ENCODE measurements at places on chromosomes 6 and 20.

DNA sequence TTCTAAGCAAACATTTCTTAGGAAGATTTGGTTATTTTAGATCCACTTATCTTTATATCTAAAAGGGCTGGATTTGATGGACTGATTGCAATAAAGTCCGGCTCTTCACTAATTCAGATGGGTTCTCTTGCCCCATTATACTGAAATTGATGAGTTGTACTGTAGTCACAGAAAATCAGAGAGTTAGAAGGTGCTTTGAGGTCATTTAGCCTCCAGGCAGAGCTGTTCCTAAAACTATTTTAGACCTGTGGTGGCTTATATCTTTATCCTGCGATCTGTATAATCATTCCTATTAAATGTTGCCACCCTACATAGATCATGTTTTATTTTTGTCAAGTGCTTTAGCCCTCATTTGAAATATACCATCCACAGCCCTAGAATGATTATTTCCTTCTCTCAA is 61.3 kb upstream of the ATXN1 start:
- no peak for DNase-seq

GRCh38 chr20:14178952-14179351 is 158.5 kb downstream of the FLRT3 start:
- DNase-seq: no peak

DNA sequence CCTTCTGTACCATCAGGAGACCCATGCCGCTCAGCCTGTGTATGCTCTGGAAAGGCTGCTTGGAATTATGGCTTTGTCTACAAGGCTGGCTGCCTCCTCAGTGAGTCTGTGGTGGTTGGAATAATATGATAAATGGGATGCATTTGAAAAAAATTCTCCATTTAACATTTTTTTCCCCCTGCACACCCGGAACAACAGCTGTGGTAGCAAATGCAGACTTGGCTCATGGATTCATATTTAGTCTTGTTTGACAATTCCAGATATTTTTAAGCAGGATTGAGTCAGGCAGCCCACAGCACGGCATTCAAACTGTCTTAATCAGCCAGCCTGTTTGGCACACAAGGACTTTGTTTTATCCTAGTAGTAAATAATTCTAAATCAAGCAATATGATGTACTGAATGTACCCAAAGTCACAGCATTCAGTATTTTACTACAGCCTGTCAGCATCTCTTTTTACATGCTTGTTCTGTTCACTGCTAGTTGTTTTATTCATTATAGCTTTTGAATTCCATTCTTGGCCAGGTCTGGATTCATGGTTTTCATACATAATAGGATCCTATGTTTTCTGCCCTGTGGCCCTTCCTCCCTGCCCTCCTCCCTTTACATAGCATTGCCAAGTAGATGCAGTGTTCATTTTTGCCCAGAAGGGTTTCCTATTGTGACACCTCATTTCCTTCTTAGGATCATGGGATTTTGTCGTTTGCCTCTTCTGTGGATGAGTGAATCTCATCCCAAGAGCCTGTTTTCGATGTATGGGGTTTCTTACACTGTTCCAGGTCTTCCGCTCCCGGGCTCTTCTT is 68.1 kb downstream of the LRRC1 start:
- no peak for DNase-seq

DNA sequence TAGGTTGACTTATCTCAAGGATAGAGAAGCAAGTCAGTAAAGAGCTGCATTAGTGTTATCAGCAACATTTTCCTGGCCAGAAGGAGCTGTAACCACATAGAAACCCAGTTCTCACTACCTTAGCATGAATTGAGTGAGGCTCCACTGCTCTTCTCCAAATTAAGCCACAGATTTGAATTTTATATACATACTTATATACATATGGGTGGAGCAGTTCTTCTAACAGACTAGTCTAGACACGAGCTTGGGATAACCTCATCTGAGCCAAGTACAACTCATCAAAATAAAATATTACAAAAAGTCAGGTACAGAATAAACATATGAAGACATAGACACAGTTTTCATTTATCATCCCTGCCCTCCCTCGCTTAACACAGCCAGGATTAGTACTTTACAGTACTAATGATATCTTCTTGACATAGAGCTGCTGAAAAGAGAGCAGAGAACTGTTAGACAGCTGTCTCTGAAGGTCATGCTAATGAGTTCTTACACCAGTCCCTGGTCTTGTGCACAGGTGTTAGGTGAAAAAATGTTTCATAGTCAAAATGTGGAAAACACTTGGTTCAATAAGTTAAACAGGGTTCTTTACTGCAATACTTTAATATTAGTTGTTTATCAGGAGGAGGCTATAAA is 147.4 kb upstream of the HTR1E start:
- DNase-seq: no peak

GRCh38 chr20:57375652-57376230 is 15.5 kb upstream of the RBM38 start:
- DNase-seq: no peak

DNA sequence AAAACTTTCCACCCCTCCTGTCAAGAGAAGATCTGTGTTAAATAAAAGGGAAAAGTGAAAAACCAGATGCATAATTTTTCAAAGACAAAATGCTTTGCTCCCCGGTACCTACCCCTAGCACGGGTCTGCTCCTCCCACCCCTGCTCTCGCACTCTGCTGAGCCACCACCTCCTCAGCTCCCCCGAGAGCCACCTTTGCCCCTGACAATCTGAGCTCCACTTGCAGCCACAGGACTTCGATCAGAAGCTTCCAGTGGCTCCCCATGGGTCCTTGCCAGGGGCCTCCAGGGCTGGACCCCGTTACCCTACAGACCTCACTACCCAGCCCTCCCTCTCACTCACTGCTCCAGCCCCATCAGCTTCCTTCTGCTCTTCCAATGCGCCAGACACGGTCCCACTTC is 171.7 kb downstream of the PREX1 start:
- no peak for DNase-seq

GRCh38 chr6:20709451-20709850 is 175.2 kb downstream of the CDKAL1 start:
- no peak for DNase-seq

DNA sequence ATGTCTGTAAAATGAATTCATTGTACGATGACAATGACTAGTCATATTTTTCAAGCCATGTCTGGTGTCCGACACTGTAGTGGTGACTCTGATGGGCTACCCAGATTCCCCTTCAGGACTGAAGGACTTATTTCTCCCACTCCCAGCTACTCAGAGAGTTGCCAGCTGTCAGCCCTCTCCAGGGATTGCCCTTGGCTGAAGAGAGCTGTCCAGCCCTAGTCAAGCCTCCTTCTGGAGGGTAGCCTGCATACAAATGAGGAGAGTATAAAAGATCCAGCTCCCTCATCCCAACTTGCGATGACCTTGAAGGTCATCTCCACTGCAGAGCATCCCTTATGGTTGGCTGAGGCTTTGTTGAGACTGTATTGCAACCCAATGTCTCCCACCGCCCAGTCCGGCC is 29.9 kb downstream of the JPH2 start:
- DNase-seq: no peak

- DNase-seq: no peak
Observed at GRCh38 chr6:129215246-129215645, 332.3 kb downstream of the LAMA2 start.

GRCh38 chr6:154953644-154954043 is 41.5 kb upstream of the TIAM2 start:
- no peak for DNase-seq

GRCh38 chr6:38016824-38017223 is 197.3 kb downstream of the ZFAND3 start:
- no peak for DNase-seq

GRCh38 chr6:118574051-118574865 is 26.2 kb downstream of the PLN start:
- DNase-seq: no peak

DNA sequence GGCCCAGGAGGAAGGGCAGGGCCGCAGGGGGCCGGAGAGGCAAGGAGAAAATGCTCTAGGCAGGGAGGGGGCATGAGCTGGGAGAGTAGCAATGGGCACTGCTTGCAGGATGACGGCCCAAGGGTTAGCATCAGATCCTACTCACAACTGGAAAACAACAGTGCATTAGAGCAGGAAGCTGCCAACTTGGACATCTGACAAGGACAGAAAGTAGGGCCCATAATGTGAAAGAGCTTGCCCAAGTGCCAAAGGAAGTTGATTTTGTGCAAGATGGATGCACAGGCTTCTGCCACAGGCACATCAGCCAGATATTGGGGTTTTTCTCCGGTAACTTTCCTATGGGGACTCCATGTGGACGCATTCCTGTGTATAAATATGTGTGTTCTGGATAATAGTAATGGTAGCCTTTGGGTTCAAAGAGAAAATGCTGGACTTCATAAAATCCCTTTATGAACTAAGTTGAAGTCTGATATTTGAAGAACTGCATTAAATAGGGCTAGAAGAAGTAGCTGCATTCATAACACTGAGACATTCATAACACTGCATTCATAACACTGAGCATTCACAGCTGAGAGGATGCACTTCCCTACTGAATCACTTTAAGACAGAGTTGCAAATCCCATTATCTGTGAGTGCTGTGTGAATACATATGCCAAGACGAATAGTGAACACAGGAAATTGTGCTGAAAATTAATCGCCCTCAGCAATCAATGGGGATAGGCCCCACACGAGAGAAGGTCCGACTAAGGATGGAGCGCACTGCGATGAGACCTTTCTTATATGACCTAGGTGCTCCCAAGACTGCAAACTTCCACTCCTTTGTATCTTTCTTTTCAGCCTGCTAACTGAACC is 235.6 kb upstream of the PRDM1 start:
- no peak for DNase-seq

- DNase-seq: peak; percentile 58
Observed at GRCh38 chr6:5302220-5302946, 41.1 kb downstream of the FARS2 start.

DNA sequence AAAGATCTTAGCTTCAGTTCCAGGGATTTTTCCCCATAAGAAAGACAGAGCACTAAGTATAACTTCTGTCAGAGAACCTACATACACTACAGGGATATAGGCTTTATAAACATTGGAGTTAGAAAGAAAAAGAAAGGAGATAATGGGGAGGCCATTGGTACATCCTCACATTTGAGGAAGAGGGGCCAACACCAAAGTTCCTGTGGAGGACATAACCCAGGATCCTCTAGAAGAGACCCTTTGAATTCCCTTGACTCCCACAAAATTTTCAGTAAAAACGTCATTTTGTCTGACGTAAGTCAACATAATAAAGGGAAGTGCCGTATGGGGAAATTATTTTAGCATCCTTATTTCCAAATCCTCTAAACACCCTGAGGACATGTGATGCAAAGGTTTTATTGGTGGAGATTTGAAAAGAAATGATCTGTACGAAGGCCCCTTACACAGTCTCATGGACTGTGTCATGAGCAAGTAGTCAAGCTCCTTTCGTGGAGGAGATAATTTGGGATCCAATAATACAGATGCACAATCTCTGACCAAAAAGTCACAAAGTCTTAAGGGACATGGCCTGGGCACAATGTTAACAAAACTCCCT is 33.2 kb downstream of the HLA-DRA start:
- DNase-seq: no peak

DNA sequence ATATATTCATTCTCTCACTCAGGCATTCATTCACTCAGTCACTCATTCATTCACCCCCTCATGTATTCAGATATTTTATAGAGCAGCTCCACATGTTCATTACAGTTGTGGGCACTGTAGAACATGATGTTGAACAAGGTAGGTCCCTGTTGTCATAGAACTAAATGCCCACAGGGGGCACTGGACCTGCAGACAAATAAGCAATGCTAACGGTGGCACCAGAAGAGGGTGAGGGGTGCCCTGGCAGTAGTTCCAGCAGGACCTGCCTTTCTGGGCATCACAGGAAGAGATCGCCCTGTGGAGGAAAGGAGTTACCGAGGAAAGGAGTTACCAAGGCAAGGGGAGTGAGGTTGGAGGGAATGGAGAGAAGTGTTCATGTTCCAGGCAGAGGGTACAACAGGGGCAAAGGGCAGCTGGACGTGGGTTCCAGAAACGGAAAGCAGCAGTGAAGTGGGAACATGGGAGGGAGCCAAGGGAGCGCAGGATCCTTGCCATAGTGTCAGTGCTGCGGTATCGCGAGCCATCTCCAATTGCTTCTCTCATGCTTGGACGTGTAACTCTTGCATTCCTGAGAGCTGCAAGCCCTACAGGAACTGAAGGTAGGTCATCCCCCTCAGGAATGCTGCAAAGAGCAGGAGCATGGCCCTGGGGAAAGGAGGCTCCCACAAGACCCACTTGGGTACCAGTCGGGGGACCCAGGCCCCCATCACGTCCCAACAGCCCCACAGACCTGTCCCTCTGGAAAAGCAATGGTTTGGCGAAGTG is 128.2 kb downstream of the EDN3 start:
- no peak for DNase-seq

DNA sequence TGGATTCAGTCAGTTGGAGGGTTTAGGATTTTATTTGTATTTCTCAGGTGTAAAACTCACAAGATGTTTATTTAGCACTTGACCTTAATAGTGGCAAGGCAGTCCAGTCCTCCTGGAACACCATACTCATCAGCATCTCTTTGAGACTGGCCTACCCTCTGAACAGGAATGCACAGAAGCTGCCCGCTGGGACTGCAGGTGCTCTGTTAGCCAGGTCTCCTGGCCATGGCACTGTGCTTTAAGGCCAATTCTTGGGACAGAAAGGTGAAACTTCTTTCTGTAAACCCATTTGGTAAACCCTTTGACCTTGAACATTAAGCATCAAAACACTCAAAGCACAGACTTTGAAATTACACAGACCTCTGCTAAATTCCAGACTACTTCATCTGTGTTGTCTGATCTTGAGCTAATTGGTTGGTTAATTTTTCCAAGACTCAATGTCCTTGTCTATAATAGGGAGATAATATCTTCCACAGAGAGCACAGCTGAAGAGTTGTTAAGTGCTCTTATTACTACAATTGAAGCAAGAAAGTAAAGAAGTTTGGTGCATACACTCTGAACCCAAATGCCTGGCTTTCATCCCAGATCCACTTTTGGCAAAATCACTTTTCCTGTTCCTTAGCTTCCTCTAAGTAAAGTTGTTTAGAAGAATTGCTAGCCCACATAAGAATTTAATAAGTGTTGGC is 54.9 kb upstream of the NT5E start:
- DNase-seq: no peak

DNA sequence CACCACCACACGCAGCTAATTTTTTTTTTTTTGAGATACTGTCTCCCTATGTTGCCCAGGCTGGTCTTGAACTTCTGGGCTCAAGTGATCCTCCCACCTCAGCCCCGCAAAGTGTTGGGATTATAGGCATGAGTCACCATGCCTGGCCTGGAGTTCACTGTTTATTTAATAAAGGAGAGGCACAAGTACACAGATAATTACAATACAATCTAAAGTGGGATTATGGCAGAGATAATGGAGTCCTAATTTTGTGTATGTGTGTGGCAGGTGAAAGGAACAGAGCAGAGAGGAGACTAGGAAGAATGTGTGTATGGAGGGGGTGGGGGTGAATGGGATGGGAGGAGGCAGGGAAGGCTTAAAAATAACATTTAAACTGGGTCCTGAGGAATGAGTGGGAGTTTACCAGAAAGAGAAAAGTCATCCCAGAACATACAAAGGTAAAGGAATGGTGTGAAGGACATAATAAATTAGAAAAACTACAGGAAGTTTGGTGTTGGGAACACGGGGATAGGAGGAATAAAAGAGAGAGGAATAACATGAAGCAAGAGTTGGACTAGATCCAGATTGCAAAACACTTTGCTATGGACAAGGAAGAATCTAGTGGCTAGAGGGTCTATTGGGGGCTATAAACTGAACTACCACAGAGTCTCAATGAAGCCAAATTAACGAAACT is 4.4 kb downstream of the NCOA5 start:
- DNase-seq: no peak
